ENCODE measurements at places on chromosomes 3 and 15.

DNA sequence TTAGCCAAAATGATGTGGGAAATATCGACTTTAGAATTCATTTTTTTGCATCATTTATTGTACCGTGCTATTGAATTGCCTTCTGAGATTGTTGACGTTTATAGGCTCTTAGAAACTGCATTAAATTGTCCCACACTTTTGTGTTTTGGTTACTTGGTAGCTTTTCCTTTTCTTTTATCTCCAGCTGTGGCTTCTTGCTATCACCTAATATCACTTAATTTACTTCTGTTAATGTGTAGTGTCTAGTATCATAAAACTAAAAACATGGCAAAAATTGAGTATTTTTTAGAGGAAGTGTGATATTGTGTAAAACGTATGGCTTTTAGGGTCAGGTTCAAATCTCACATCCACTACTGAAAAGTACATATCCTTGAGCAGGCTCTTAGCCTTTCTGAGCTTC lies 11.2 kb downstream of the TMOD3 start:
- no peak for DNase-seq

DNA sequence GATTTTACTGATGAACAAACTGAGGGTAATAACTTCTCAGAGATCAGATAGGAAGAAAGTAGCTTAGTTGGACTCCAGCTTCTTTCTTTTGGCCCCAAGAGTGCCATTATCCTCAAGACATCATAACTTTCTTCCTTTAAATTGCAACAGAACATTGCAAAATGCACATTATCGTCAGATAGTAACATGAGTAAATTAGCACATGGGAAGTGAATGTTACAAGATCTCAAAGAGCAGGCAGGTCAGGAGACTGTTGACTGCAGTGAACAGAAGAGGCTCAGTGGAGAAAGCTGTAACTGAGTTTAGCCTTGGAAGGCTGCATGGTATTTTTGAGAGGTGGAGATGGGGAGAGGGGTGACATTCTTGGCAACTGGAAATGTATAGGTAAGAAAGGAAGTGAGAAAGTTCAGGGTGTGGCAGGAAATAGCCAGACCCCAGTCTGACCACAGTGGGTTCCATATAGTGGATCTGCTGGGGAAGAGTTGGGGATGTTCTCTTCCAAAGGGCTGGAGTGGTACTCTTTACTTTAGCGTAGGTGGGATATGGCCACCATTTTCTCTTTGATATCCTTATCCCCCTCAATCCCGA lies 307.7 kb downstream of the RPLP1 start:
- DNase-seq: no peak

DNA sequence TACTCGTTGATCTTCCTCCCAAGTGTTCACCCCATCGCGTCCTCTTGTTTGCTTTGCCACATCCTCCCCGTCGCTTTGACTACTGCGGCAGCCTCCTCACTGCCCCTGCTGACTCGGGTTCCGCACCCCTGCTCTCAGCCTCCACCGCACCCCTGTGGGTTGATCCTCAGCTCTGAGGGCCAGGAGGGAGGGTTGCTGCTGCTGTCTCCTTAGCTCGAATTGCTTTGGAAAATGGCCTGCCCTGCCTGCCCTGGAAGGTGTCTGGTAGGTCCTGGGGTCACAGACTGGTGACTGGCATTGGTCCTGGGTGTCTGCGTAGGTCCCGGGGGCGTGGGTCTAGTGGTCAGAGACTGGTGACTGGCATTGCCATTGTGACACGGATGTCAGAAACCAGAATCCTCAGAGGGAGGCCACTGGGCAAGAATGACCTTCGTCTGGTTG lies 9.4 kb downstream of the MUC4 start:
- DNase-seq: no peak

- DNase-seq: no peak
Observed at GRCh38 chr15:89436560-89437311, 59.6 kb downstream of the RHCG start.

DNA sequence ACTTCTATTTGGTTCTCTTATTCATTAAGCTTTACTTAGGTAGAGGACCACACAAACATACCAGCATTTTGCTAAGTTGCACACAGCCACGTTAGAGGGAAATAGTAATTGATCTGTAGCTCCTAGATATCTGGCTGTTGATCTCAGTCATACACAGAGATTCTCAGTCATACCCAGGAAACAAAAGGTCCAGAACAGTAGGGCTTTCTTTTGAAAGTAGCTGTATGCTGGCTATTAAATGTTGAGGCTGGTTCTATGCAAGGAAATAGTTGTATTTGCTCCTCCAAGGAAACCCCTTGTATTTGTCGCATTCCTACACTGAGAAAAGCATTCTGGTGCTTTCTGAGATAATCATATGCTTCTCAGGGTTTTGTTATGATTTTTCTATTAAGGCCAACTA lies 523.8 kb downstream of the SOX2 start:
- DNase-seq: no peak

DNA sequence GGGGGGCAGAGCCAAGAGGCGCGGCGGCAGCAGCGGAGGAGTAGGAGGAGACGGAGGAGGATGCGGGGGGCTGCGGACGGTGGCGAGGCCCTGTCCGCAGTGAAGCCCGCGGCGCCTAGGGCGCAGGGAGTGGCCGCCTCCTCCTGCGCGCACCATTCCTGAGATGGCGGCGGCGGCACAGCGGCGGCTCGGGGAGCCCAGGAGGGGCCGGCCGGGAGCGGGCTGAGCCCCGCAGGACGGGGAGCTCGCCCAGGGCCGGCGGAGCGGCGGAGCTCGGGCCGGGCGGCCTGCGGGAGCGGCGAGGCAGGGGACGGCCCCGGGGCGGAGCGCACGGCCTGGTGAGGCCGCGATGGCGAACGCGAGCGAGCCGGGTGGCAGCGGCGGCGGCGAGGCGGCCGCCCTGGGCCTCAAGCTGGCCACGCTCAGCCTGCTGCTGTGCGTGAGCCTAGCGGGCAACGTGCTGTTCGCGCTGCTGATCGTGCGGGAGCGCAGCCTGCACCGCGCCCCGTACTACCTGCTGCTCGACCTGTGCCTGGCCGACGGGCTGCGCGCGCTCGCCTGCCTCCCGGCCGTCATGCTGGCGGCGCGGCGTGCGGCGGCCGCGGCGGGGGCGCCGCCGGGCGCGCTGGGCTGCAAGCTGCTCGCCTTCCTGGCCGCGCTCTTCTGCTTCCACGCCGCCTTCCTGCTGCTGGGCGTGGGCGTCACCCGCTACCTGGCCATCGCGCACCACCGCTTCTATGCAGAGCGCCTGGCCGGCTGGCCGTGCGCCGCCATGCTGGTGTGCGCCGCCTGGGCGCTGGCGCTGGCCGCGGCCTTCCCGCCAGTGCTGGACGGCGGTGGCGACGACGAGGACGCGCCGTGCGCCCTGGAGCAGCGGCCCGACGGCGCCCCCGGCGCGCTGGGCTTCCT lies at the start of gene GPR27:
Gene GPR27 (plus strand): TSS at position 155 of the 909 bp plus-strand sequence. CDS start 195 bp downstream, at position 350.
- no peak for DNase-seq

GRCh38 chr3:42752441-42752840 lies 20.6 kb downstream of the CCDC13 start:
- no peak for DNase-seq

Data from stimulated activated CD8-positive, alpha-beta memory T cell treated with anti-CD3 and anti-CD28 coated beads, Interleukin-7, amount 100 ng/mL, for 48 hours (primary cell).